ENCODE measurements at places on chromosomes 13 and 19. TPM values are rescaled to one million over a fixed set of nuclear protein-coding genes. Genes with fewer than 3 reads are reported as not detected.
A peak's percentile ranks its signal among the peaks of the same experiment; 100 is the strongest.

- H3K27me3 ChIP-seq = no peaks in the 10 kb centered on the region
- H3K4me3 ChIP-seq = no peak overlapping the region
- H3K27ac ChIP-seq = no peak overlapping the region
- H3K4me1 ChIP-seq = peaks cover 10% of the 10 kb centered on the region
Observed at GRCh38 chr13:32039056-32039455, 7.5 kb downstream of the FRY start.

GRCh38 chr13:58202099-58202498 lies 570.6 kb downstream of the PCDH17 start:
- no peaks in the 10 kb centered on the region for H3K36me3 ChIP-seq
- no peak for DNase-seq
- no peak overlapping the region for H3K4me3 ChIP-seq
- H3K27me3 ChIP-seq = no peaks in the 10 kb centered on the region

- H3K36me3 ChIP-seq = no peaks in the 10 kb centered on the region
- peak overlapping the region; percentile 49 for H3K4me3 ChIP-seq
- H3K4me1 ChIP-seq = no peaks in the 10 kb centered on the region
- peak; percentile 75 for DNase-seq
- no peaks in the 10 kb centered on the region for H3K27me3 ChIP-seq
Observed at GRCh38 chr19:17302391-17303166, 646 bp downstream of the ABHD8 start.

GRCh38 chr19:48656840-48657474 lies 11.0 kb upstream of the CA11 start:
- H3K4me1 ChIP-seq = no peaks in the 10 kb centered on the region
- no peaks in the 10 kb centered on the region for H3K36me3 ChIP-seq
- no peak overlapping the region for H3K27ac ChIP-seq
- H3K4me3 ChIP-seq = no peak overlapping the region

DNA sequence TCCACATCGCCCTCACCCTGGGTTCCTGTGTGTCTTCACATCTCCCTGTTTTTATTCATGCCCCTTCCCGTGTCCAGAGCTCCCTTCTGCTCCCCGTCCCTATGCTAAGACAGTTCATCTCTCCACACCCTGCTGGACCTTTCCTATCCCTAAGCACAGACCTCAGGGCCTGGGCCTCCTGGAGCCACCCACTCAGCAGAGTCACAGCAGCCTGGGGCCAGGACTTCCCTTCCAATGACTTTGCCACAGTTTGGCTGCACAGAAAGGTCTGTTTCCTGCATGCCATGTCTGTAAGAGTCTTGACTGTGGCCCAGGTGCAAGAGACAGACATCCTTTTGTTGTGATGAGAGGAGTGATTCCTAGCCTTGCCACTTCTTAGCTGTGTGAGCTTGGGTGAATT lies 470.7 kb downstream of the TSHZ3 start:
- H3K27ac ChIP-seq = no peak overlapping the region
- DNase-seq = no peak
- no peaks in the 10 kb centered on the region for H3K36me3 ChIP-seq
- H3K4me3 ChIP-seq = no peak overlapping the region
- no peaks in the 10 kb centered on the region for H3K27me3 ChIP-seq
- H3K4me1 ChIP-seq = no peaks in the 10 kb centered on the region

DNA sequence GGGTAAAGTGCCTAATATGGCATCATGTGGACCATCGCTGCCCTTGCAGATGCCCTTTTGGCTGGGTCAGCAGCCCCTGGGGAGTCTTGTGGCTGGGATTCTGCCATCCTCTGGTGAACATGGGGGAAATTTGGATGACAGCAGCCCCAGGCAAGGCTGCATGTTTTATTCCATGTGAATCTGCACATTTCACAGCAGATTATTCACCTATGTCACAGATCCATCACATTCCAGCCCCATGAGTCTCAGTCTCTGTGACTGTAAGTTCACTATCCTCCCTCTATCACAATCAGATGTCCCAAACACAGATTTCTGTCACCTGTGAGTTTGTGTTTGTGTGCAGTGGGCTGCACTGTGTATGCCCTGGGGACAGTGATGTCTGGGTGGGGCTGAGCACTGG lies 36.8 kb upstream of the PSG9 start:
- DNase-seq = no peak
- no peak overlapping the region for H3K4me3 ChIP-seq
- no peaks in the 10 kb centered on the region for H3K36me3 ChIP-seq
- H3K27ac ChIP-seq = no peak overlapping the region

DNA sequence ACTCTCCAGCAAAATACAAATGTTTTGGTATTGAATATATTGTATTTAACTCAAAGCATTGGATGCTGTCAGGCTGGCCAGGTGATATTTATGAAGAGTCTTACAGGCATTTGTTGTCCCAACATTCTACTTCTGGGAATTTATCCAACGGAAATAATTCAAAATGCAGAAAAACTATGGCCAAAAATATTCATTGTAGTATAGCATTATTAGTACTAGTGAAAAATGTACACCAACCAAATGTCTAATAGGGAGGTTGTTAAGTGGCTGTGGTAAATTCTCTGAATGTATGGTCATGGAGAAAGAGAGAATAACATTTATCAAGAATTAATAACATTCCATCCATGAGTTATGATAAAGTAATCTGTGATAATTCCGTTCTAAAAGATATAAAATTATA lies 38.6 kb upstream of the GAS6 start:
- H3K4me3 ChIP-seq = no peak overlapping the region
- no peaks in the 10 kb centered on the region for H3K36me3 ChIP-seq
- no peak for DNase-seq
- no peak overlapping the region for H3K27ac ChIP-seq

GRCh38 chr13:65508338-65508737 lies 1721.8 kb downstream of the PCDH9 start:
- no peak overlapping the region for H3K4me3 ChIP-seq
- DNase-seq = no peak
- no peaks in the 10 kb centered on the region for H3K4me1 ChIP-seq

GRCh38 chr13:80011448-80012212 lies 329.3 kb downstream of the SPRY2 start:
- H3K4me1 ChIP-seq = peaks cover 3% of the 10 kb centered on the region
- no peak overlapping the region for H3K27ac ChIP-seq
- no peak overlapping the region for H3K4me3 ChIP-seq

- no peaks in the 10 kb centered on the region for H3K27me3 ChIP-seq
- no peak overlapping the region for H3K4me3 ChIP-seq
- no peak overlapping the region for H3K27ac ChIP-seq
Observed at GRCh38 chr13:73173279-73173811, 114.5 kb downstream of the KLF5 start.

Gene CPB2
- total RNA-seq = not detected

Gene GPR18
- total RNA-seq = 0.55 TPM

Gene ZNF442
- total RNA-seq = 4.5 TPM

Gene PROSER1
- 22.4 TPM for total RNA-seq

Gene PCDH9
- 6.3 TPM for total RNA-seq

Gene SEMA6B
- 25.6 TPM for total RNA-seq
